ENCODE measurements at places on chromosomes 3 and 15.

DNA sequence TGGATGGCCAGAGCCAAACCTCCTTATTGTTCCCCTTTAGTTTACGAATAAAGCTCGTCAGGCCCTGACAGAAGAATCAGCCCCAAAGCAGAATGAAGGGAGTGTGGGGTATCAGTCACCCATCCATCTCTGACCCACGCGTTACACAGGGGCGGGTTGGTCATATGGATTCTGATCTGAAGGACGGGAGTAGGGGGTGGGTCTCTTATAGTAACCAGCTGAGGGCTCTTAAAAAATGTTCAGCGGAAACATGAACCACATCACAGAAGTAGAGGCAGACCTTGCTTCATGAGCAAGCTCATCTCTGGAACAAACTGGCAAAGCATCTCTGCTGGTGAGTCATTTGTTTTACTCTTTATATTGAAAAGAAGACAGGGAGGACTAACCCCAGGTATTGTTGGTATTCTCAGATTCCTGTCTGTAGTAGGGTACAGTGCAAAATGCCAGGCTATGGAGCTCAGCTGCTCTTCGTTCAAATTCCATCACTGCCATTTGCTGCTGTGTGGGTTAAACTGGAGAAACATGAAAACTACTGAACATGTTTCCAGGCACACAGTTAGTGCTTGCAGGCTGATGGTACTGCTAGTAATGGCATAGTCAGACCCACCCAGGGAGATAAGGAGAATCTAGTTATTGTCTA is at the start of gene CXCR6:
Gene CXCR6, plus strand, starts transcription at position 258 of the 640 bp plus-strand sequence. CDS start 3,018 bp downstream, outside the sequence.
- DNase-seq, result no peak

DNA sequence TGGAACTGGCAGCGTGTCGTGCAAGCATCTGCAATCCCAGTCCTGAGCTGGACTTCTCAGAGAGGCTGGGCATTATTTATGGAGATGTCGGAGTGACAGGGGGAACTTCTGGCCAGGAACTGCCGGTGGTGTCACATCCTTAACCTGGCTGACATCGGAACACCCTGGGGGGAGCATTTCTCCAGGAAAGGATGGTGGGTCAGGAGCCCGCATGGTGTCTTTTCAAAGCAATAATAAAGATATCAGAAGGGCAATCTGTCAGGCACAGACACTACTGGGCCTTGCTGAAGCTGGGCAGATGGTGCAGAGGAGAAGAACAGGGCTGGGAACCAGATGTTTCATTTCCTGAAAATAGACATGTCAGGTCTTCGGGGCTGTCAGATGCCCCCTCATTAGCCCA is 133.5 kb downstream of the WNT7A start:
- DNase-seq, result no peak

DNA sequence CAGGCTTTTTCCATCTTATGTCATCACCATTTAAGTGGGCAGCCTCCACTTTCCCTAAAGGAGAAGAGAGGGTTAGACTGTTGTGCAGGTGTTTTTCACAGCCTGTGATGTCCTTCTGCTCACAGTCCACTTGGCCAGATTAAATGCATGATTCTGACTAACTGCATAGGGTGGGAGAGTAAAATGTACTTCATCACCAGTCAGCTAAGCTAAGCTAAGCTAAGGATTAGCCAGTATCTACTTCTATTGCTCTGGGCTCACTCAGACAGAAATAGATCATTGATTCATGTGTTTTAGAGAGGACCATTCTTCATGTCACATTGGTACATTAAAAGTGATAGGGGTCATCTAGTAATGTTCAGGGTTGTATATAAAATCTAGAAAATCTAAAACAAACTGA is 1013.1 kb downstream of the NTRK3 start:
- DNase-seq, result no peak

- DNase-seq, result no peak
These were observed 34.0 kb upstream of the PCSK6 start for GRCh38 chr15:101523560-101523940.

GRCh38 chr3:14225421-14225820 is 46.8 kb downstream of the LSM3 start:
- no peak for DNase-seq

DNA sequence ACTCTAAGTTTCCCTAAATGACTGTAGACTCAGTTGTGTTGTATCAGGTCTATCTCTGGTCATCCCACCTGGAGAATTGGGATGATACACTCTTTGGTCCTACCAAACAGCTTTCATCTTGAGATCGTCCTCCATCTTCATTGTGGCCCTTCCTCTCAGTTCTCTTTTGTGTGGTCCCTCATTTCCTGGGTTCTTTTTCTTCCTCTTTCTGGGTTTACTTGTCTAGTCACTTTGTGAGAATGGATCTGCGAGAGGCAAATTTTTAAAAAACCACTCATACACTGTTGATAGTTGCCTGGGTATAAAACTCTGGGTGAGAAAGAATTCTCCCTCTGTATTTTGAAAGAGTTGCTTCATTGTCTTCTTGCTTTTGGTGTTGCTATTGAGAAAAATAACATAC is 6.0 kb upstream of the AMOTL2 start:
- DNase-seq, result no peak

DNA sequence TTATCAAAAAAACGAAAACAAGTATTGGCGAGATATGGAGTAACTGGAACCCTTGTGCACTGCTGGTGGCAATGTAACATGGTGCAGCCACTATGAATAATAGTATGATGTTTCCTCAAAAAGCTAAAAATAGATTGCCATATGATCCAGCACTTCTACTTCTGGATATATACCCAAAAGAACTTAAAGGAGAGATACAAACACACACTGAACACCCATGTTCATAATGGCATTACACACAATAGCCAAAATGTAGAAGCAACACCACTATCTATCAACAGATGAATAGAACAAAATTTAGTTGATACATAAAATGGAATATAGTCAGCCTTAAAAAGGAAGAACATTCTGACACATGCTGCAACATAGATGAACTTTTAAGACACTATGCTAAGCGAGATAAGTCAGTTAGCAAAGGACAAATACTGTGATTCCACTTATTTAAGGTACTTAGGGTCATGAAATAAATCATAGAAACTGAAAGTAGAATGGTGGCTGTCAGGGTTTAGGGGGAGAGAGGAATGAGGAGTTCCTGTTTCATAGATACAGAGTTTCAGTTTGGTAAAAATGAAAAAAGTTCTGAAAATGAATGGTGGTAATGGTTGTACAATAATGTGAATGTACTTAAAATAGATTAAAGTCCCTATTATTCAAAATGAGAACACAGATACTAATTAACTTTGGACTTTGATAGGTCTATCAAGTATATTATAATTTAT is 59.4 kb upstream of the IMPG2 start:
- no peak for DNase-seq

Measured in stimulated activated CD4-positive, alpha-beta T cell treated with anti-CD3 and anti-CD28 coated beads, Interleukin-15, amount 100 ng/mL, for 1 hour (primary cell).